ELR (cell line): ENCODE measurements at places on chromosomes 13 and 19.

DNA sequence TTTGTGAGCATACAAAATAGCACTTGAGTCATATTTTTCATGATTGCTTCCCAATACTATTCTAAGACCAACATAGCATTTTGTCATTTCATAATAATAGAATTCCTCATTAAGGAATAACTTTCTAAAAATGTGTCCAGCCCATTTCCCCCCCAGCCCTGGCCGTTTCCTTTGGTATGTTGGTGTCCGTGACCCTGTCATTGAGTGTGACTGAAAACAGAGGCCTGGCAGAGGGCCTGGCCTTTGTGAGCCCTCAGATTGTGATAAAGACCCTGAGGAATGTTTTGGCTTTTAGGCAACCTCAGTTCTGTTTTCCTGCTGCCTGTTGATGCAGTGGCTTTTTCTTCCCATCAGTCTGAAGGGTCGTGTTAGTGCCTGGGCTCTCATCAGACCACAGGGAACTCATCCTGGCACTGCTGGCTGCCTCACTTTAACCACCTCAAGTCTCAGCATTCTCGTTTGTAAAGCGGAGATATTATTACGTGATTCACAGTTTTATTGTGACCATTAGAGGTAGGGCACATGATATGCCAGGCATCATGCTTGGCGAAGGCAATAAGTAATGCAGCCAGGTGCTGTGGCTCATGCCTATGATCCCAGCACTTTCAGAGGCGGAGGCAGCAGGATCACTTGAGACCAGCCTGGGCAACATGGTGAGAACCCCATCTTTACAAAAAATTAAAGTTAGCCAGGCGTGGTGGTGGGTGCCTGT lies 13.8 kb downstream of the SPINT2 start:
- peak; percentile 42 for DNase-seq

- no peak for DNase-seq
Observed at GRCh38 chr13:110538632-110539031, 22.9 kb downstream of the RAB20 start.

GRCh38 chr19:38977445-38978325 lies 2.1 kb upstream of the FBXO17 start:
- peak; percentile 68 for DNase-seq

DNA sequence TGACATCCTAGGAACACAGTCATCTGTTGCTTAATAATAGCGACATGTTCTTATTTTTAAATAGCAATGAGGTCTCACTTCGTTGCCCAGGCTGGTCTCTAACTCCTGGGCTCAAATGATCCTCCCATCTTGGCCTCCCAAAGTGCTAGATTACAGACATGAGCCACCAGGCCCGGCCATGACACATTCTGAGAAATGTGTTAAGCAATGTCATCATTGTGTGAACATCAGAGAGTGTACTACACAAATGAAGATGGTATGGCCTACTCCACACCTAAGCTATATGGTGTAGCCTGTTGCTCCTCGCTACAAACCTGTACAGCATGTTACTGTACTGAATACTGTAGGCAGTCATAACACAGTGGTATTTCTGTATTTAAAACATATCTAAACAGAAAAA lies 24.6 kb upstream of the GARRE1 start:
- no peak for DNase-seq

GRCh38 chr13:49297338-49297737 lies 49.6 kb downstream of the CDADC1 start:
- DNase-seq: no peak

GRCh38 chr13:109918179-109918711 lies 131.9 kb upstream of the IRS2 start:
- peak; percentile 75 for DNase-seq

DNA sequence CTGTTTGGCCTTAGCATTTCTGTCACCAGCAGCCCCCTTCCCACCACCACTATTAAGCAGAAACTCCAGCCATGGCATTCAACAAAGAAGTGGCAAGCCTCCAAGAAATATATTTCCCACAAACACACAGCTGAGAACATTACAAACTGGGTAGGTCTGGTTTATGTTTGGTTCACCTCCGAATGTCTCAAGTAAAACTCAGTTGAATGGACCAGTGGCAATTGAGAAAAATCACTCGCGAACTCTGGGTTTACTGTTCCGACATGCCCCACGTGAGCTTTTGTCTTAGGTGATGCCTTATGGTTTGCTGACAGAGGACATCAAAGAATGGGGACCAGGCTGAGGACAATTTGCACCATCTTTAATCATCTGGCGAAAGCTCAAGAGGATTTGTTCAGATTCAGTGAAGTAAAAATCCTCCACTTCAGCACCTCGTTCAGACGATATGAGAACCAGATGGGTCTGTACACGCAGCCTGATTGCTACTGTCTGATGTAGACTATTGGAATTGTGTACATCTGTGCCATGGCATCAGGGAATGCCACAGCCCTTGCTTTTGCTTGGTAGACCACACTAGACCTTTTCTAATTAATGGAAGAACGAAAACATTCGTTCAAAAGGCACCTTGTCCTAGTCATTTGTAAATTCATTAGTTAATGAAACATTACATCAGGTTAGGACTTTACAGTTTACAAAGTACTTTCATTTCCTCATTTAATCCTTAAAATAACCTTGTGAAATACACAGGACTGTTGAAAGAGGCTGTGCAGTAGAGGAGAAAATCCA lies 59.4 kb downstream of the SLC10A2 start:
- no peak for DNase-seq

- peak; percentile 47 for DNase-seq
Observed at GRCh38 chr19:53991224-53992113, at the start of gene CACNG6. Gene CACNG6 (plus strand): TSS chr19:53991637. CDS start chr19:53992878, 1,241 bp downstream.

DNA sequence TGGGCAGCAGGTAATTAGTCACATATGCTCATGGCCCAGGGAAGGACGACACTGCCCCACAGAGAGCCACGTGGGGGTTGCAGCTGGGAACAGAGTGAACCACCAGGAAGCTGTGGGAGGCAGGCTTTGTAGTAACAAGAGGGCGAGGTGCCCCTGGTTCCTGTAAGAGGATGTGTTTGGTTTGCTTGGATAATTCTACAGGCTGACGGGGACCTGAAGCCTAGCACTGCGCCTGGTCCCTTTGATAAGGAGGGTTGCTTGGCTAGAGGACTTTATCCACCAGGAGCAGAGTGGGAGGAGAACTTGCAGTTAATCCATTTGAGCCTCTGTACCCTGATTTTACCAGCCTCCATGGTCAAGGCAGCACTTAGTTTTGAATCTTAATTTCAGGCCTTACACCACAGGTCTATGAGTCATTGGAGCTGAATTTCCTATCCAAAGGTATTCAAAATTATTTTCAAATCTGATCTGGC lies 67.4 kb upstream of the CLDN10 start:
- DNase-seq: peak; percentile 28

DNA sequence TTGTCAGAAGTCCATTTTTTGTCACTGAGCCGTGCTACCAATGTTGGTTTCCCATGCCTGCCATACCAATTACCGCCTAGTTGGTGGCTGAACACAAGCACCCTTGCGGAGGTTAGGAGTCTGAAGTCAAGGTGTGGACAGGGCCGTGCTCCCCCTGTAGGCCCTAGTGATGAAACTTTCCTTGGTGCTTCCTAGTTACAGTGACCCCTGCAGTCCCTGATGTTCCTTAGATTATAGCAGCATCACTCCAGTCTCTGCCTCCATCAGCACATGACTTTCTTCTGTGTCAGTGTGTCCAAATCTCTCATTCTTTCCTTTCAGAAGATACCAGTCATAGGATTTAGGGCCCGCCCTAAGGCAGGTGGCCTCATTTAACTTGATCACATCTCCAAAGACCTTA lies 99.0 kb downstream of the MYO16 start:
- DNase-seq: no peak

DNA sequence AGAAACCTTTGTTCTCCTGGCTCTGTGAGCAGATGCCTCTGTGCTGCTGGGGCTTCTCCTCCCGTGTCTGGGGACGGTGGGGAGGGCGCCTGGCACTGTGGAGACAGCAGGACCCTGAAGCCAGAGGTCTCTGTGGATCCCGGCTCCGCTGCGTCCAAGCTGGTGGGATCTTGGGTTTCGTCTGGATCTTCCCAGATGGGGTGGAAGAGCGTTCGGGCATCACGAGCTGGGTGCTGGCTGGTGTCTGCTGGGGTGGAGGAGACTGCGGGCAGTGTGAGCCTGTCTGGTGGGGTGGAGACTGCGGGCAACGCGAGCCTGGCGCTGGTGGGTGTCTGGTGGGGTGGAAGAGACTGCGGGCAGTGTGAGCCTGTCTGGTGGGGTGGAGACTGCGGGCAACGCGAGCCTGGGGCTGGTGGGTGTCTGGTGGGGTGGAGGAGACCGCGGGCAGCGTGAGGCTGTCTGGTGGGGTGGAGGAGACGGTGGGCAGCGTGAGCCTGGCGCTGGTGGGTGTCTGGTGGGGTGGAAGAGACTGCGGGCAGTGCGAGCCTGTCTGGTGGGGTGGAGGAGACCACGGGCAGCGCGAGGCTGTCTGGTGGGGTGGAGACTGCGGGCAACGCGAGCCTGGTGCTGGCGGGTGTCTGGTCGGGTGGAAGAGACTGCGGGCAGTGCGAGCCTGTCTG lies 5.6 kb downstream of the TEX29 start:
- no peak for DNase-seq

DNA sequence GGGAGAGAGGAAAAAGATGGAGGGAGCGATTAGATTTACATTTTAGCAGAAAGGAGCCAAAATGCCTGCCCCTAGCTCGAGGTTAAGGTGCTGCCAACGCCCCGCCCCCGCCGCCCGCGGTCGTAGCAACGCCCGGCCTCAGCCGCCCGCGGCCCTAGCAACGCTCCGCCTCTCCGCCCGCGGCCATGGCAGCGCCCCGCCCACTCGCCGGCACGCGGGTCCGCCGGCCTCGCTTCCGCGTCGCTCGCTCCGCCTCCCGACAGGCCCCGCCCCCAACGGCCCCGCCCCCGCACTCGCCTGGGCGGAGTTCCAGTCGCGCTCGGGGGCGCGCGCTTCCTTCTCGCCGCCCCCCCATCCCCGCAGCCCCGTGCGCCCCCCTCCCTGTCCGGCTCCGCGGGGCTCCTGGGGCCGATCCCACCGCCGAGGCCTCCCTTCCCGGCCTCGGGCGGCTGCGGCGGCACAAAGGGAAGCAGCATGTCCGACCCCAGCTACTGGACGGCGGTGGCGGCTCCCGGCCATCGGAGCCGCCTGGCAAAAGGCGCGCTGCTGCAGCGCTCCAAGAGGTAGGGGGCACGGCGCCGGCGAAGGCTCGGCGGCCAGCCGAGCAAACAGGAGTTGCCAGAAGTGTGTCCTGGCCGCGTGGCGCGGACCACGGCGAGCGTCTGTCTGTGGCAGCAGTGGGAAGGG lies 20.3 kb downstream of the MAST3 start:
- DNase-seq: peak; percentile 87

- DNase-seq: peak; percentile 40
Observed at GRCh38 chr19:590396-590745, 690 bp downstream of the HCN2 start.

DNA sequence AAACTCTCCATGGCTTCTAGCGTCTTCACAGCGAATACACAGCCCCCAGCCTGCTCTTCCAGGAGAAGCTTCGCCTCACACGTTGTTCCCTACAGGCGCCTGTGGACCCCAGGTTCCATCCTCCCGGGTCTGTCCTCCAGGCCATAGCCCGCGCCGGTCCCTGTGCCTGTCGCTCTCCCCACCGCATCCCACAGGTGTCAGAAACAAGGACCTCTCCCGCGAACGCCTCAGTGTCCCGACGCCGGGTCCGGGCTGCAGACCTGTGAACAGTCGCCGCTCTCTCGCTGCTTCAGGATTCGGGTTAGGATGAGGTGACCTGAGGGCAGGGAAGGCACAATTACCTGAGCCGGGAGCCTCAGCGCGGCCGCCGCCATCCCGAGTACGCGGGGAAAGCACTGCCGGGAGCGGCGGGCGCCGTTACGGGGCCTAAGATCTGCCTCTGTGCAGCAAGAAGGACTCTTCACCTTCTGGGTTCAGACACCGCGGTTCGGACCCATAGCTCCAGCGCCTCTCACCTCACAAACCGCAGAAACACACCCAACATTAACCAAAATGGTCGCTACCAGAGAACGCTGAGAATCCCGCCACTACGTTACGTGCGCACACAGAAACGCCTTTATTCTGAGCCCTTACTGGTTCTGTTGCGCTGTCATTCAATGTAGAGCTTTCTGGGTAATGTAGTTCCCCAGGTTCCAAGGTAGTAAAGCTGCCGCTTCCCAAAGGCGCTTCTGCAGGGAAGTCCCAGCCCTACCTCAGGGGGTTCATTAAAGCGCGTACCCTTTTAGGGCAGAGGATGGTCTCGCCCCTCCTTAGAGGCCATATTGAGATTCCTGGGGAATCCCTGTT lies at the start of gene ZNF418:
ZNF418 (minus strand) TSS at position 583 of the 846 bp plus-strand sequence. CDS start 1,580 bp downstream, outside the sequence.
- DNase-seq: peak; percentile 80

DNA sequence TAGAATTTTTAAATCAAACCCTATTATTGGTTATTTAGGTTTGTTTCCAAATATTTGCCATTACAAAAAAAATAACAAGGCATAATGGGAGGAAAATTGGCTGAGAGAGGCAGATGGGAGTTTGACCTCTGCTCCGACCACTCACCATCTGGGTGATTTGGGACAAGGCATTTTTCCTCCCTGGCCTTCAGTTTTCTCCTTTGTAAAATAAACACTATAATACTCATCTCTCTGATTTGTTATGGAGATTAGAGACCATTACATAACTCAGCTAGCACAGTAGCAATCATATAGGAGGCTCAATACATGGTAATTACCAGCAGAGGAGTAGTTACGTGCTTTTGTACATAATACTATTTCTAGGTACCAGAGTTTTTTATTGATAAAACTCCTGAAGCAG lies 70.2 kb upstream of the STK24 start:
- peak; percentile 11 for DNase-seq

GRCh38 chr13:95258619-95259194 lies 42.5 kb downstream of the ABCC4 start:
- DNase-seq: no peak

DNA sequence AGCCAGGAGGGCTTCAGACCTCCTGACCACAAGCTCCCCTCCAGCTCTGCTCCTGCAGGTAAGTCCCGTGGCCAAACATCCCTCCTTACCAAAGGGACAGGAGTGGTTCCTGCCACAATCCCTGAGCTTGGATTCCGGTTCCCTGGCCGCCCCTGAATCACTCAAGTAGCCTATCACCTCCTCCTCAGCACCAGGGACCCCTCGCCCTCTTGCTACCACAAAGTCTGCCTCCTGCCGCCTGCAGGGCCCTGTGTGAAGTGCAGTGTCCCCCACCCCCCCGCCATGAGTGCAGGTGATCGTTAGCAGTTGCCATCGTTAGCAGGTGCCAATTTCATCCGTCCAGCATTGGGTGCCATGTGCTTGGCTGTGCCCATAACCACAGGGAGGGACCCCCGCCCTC lies 40.8 kb upstream of the RANBP3 start:
- no peak for DNase-seq

GRCh38 chr13:97308735-97309429 lies 86.7 kb downstream of the MBNL2 start:
- peak; percentile 77 for DNase-seq

DNA sequence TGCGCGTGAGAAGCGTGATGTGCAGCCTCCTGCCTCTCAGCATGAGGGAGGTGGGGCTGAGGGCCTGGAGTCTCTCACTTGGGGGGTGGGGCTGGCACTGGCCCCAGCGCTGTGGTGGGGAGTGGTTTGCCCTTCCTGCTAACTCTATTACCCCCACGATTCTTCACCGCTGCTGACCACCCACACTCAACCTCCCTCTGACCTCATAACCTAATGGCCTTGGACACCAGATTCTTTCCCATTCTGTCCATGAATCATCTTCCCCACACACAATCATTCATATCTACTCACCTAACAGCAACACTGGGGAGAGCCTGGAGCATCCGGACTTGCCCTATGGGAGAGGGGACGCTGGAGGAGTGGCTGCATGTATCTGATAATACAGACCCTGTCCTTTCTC lies 8.7 kb downstream of the CD177 start:
- DNase-seq: peak; percentile 64
